ENCODE measurements at places on chromosomes 7 and 10.

- DNase-seq, result no peak
Measured at GRCh38 chr7:40419806-40420205, 285.0 kb downstream of the SUGCT start.

DNA sequence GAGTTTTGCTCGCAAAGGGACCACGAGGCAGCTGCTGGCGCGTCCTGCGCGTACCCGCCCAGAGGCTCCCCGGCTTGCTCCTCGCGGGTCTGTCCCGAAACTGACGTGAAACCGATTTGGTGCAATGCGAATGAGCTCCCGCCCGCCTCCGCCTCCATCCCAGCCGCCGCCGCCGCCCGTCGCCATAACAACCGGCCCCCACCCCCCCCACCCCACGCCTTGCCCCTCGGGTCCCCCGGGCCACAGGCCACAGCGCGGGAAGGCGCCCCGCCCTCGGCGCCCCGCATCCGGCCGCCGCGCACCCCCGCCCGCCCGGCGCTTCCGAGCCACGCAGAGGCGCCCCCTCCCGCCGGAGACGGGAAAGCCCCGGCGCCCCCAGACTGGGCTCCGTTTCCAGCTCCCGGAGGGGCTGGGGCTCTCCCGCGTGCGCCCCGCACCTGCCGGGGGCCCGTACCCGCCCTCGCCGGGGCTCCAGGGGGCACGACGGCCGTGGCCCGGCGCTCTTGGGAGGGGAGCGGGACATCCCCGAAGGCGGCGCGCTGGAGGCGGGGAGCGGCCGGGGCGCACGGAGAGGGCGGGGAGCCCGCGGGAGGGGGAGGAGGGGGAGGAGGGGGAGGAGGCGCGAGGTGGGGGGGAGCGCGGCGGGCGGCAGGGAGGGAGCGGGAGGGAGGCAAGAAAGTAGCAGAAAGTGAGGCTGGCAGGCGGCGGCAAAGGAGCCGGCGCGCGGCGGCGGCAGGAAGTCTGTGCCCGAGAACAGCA is at the start of gene CAMK1D:
Gene CAMK1D, plus strand, starts transcription at position 678 of the 759 bp plus-strand sequence.
- no peak for DNase-seq

GRCh38 chr7:144452064-144452463 is 48.6 kb upstream of the NOBOX start:
- no peak for DNase-seq

GRCh38 chr7:44469461-44470134 is 20.9 kb downstream of the NUDCD3 start:
- DNase-seq, result no peak

DNA sequence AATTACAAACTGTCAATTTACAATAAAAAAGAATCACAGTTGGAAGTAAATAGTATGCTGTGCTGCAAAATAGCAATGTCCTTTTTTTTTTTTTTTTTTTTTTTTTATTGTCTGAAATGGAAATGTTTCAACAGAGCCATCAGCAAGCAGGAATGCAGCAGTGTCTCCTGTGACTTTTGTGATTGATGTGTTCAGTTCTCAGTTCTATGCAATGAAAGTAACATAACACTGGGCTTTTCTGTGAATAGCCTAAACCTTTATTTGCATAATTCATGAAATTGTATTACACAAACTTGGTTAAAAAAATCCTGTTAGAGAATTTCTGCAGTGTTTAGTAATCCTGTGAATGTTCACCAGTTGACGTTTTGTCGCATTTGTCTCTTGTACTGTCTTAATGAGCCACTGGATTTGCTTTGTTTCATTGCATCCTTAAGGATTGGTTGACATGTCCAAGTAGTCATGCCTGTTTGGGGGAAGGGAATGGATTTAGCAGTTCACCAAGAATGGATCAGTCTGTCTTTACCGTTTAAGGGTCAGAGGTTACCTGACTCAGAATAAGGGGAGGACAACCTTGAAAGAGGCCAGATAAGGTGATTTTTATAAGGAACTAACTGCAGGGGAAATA is 192.7 kb downstream of the MLLT10 start:
- DNase-seq, result no peak
